PC-9 (cell line): ENCODE measurements at places on chromosomes 5 and 9. TPM values are rescaled to one million over a fixed set of nuclear protein-coding genes. Genes with fewer than 3 reads are reported as not detected.

GRCh38 chr5:69292306-69292705 lies 40.3 kb downstream of the CCDC125 start:
- DNase-seq: no peak

Gene KCNN2
- total RNA-seq: not detected in 2 replicates

DNA sequence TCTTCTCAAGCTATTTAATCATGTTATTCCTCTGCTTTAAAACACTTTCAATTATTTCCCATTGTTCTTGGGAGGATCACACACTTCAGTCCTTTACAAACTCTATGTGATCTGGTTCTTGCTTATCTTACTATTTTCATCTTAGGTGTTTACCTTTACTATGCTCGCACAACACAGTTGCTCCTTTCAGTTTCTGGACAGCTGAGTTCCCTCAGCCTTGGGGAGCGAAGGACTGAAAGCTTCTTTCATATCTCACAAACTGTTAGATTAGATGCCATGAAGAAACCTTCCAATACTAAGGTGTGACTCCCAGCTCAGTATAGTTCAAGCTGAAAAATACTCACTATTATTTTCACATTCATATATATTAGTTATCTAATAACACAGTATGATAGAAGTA lies 117.9 kb downstream of the CDC42SE2 start:
- no peak for DNase-seq

GRCh38 chr5:16901021-16901644 lies 35.0 kb downstream of the MYO10 start:
- no peak for DNase-seq

GRCh38 chr5:112146323-112147226 lies 272.5 kb downstream of the EPB41L4A start:
- peak; percentile 29 for DNase-seq

Gene RPP25L
- total RNA-seq: 15.6 and 19.4 TPM in 2 replicates

DNA sequence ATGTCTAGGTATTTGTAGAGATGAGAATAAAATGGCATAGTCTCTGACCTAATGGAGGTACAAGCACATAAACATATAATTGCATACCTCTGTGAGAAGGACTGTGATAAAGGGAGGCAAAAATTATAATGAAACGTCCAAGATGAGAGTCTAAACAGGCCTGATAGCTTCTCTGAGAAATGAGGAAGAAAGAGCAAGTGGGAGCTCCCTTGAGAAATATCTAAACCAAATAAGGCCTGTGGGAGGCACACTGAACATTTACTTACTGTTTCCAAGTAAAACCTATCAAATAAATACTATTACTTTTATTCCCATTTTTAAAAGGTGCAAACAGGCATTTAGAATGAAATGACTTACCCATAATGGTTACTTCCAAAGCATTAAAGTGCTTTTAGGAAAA lies 125.6 kb upstream of the PAPPA start:
- no peak for DNase-seq

DNA sequence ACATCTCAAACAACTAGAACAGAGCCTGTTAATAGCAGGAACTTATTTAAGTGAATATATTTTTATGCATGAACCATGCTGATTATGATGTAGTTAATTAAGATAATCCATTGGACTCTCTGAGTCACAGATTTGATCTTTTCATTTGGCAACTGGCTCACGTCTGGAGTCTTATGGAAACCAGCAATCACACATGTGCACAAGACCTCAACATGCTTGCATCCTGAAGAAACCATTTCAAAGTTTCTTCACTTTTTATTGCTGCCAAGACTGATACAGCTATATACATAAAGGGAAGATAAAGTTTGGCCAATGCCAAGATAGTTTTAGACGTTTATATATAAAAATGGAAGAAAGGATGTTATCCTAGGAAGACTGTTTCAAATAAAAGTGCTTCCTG lies 13.3 kb upstream of the C9 start:
- DNase-seq: peak; percentile 8

Gene FOXD4L5
- 0.37 and 0.40 TPM in 2 replicates for total RNA-seq

GRCh38 chr5:101424530-101425175 lies 521.6 kb upstream of the ST8SIA4 start:
- DNase-seq: no peak

Gene ARID3C
- total RNA-seq: not detected in 2 replicates

Gene CCL28
- 2.2 and 4.3 TPM in 2 replicates for total RNA-seq

Gene GPR21
- 1.6 and 3.7 TPM in 2 replicates for total RNA-seq

Gene ANKDD1B
- 0.20 and 0.31 TPM in 2 replicates for total RNA-seq

Gene SAXO1
- total RNA-seq: not detected in 2 replicates

DNA sequence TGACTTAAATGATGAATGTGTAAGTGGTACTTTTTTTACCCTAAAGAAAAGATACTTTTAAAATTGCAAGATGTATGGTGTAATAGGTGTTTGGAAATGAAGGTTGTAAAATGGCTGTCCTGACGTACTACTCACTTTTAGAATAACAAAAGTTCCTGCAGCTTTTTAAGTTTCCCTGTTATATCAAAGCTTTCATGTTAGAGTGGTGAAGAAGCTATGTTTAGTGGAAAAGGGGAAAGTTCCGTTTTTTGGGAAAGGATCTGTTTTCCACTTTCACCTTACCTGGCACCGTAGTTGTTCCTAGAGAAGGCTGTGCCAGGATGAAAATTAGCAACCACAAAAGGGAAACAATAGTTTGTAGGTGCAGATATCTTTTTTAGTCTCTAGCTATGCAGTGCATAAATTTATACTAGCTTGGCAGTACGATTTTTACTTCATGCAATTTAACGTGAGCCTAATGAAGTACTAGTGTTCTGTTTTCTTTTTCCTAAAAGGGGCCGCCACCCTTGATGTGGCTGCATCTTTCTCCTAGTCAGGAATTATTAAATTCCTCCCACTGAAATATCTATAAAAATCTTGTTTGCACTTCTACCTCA lies 1.3 kb downstream of the TNPO1 start:
- no peak for DNase-seq

- DNase-seq: no peak
These were observed 203.9 kb downstream of the C9orf50 start for GRCh38 chr9:129416821-129417539.

GRCh38 chr9:13769006-13769405 lies 489.5 kb upstream of the MPDZ start:
- DNase-seq: no peak

Gene NR2F1-AS1
- 5.9 and 6.0 TPM in 2 replicates for total RNA-seq

GRCh38 chr5:15585841-15586591 lies 86.0 kb downstream of the FBXL7 start:
- no peak for DNase-seq

Gene AQP7
- total RNA-seq: 0.59 TPM in 1 of 2 replicates, not detected in the other

DNA sequence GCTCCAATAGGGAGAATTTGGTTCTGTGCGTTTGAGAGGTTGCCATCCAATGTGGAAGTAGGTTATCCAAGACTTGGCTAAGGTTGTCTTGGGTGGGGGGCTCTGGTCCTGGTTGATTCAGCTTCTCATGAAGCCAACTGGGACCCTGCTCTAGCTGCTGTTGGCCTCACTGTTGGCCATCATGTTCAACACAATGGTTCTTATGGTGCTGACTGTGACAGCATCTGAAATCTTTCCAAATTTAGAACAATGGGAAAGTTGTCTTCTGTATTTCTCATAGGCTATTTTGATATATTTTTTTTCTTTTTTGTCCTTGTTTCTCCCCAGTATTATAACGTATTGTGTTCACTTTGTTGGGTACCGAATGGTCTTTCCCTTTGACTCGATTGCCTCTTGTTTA lies 71.9 kb downstream of the GDNF start:
- no peak for DNase-seq
